ENCODE measurements at places on chromosomes 5 and 9.

DNA sequence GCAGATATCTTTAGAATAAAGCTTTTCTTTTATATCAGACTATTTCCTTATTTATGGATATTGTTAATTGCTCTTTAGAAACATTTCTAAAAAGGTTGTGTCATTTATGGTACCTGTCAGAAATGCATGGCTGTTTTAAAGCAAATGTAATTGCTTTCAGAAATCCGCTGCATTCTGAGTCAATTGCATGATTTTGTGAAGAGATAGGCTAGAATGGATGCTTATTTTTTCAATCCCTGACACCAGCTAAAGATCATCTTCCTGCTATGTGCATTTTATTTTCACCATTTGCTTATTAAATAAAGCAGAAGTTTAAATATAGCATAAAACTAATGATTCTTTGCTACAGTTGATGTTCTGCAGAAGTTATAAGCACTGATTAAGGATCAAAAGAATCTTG lies 170.2 kb upstream of the C9orf72 start:
- no peak for DNase-seq

- DNase-seq = no peak
Measured at GRCh38 chr5:172207511-172207910, 13.5 kb downstream of the EFCAB9 start.

- no peak for DNase-seq
Measured at GRCh38 chr5:16192311-16192710, 12.7 kb upstream of the MARCHF11 start.

GRCh38 chr9:3804103-3804502 lies 278.3 kb upstream of the RFX3 start:
- no peak for DNase-seq

- DNase-seq = no peak
Measured at GRCh38 chr5:125209650-125210049, 463.2 kb upstream of the ZNF608 start.
